ENCODE measurements at places on chromosomes 6 and 20. TPM values are rescaled to one million over a fixed set of nuclear protein-coding genes. Genes with fewer than 3 reads are reported as not detected.

Gene ARG1
- not detected for total RNA-seq

Gene FAM83D
- total RNA-seq: 28.4 TPM

Gene HSF2
- 15.1 TPM for total RNA-seq

Gene PCIF1
- 41.6 TPM for total RNA-seq

Gene PDYN
- total RNA-seq: not detected

Gene OPN5
- total RNA-seq: not detected

Gene ATG5
- 42.6 TPM for total RNA-seq

Gene DLL1
- 1.2 TPM for total RNA-seq

Gene ECT2L
- total RNA-seq: not detected

Gene TTK
- 40.1 TPM for total RNA-seq

Gene TMEM30A
- 39.9 TPM for total RNA-seq
